ENCODE measurements at places on chromosomes 1 and 21.

- no peak for DNase-seq
Measured at GRCh38 chr21:39610703-39611102, 2.0 kb upstream of the B3GALT5 start.

DNA sequence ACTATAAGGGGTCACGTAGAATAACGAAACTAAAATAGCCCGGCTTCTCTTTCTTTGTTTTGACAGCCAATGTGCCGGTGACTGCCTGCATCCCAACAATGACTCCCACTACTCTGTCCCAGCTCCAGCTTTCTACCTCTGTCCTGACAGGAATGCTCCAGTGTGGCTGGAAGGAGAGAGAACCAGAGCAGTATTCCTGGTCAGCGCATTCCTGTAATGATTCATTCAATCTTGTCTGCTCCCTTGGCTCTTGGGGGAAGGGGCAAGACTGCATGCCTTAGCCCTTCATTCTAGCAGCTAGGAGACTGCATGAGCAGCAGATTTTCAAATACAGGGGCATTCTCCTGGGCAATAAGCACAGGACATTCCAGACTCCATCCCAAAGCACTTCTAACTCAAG is 132.1 kb upstream of the PRMT6 start:
- no peak for DNase-seq

DNA sequence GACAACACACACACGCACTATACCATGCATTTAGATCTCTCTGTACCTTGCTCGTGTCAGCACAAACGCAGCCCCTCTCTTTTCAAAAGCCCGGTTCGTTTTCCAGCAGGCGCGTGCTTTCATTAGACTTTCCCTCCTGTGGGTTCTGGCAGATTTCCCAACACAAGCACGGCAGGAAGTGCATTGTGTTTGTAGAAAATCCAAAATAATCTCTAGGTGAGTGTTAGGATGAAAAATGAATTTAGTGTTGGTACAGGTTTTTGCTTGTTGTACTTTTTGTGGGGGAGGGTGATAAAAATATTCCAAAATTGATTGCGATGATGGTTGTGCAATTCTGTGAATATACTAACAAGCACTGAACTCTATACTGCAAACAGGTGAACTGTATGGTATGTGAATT is 54.1 kb upstream of the POFUT2 start:
- no peak for DNase-seq

DNA sequence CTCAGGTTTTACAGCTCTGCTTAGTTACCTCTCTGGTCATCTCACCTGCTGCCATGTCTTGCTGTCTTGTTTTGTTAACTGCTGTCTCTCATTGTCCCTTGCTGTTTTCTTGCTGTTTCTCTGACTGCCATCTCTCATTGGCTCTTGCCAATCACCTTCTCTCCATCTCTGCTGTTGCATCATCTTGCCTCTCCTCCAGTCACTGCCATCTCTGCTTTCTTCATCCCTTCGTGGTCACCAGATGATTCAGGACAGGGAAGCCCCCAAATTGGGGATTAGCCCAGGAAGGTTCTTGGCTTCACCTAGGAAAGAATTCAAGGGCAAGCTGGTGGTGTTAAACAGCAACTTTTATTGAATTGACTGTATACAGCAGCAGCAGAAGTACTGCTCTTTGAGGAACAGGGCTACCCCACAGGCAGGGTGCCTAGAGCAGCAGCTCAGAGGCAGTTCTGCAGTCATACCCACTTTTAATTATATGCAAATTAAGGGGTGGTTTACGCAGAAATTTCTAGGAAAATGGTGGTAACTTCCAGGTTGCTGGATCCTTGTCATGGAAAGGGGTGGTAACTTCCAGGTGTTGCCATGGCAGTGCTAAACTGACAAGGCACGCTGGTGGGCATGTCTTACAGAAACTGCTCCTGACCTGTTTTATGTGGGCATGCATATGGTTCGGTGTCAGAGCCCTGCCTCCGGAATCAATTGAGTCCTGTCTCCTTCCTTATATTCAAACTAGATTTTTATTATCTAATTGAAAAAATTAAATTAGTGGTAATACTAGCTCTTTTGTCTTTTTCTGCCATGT is 33.4 kb downstream of the SUCO start:
- no peak for DNase-seq

- no peak for DNase-seq
Measured at GRCh38 chr1:108708691-108709660, 3.7 kb upstream of the FNDC7 start.

DNA sequence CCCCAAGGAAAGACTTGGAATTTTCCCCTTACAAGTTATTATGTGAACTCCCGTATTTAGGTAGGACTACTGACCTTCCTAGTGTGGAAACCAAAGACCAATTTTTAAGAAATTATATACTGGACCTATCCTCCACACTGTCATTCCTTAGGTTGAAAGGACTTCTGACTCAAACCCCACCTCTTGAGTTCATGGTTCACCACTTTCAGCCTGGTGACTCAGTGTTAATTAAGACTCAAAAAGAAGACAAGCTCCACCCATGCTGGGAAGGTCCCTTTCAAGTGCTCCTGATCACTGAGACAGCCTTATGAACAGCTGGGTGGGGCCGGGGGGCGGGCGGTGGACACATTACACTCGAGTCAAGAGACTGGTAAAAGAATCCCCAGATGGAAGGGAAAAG is 113.2 kb downstream of the LRRC53 start:
- peak; percentile 40 for DNase-seq

DNA sequence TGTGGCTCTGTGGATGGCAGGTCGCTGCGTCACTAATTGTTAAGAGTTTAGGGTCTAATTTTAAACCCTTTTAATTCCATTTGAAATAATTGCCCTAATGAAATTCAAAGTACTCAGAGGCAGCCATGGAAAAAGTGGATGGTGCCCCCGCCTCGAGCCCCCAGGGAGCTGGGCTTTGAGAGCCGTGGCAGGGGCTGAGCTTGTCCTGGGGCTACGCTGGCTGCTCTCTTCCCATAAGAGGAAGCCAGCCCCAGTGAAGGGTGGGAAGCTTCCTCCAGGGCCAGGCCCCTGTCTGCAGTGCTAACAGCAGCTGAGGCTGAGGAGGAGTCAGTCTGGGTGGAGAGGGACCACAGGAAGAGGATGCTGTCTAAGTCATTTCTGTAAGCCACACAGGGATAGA is 315.0 kb upstream of the POU3F1 start:
- peak; percentile 20 for DNase-seq

Data from upper lobe of left lung (tissue), 6 donors.